Activated CD8-positive, alpha-beta T cell treated with anti-CD3 and anti-CD28 coated beads for 36 hours (primary cell): ENCODE measurements at places on chromosomes 11 and 22.

- no peak for DNase-seq
Observed at GRCh38 chr11:12042215-12042676, 33.8 kb upstream of the DKK3 start.

GRCh38 chr11:19589567-19590260 is 122.9 kb upstream of the NAV2 start:
- no peak for DNase-seq

- DNase-seq, result peak; percentile 85
Observed at GRCh38 chr22:22710719-22711531, 66.5 kb downstream of the GGTLC2 start.

- peak; percentile 27 for DNase-seq
Observed at GRCh38 chr11:20158597-20159257, 1.5 kb downstream of the DBX1 start.

DNA sequence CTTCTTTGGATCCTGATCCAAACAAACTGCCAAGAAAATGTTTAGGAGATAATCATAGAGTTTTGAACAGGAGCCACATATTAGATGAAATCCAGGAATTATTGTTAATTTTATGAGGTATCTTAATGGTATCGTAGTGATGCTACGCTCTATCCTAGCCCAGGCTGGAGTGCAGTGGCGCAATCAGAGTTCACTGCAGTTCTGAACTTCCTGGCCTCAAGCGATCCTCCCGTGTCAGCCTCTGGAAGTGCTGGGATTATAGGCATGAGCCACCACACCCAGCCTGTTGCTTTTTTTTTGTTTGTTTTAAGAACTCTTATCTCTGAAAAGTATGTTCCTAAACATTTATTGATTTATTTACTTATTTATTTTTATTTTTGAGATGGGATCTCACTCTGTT is 2.4 kb downstream of the GSTT4 start:
- no peak for DNase-seq

GRCh38 chr11:93288079-93288478 is 42.5 kb upstream of the DEUP1 start:
- no peak for DNase-seq

- DNase-seq, result no peak
Observed at GRCh38 chr11:14371249-14371648, 12.3 kb upstream of the RRAS2 start.

DNA sequence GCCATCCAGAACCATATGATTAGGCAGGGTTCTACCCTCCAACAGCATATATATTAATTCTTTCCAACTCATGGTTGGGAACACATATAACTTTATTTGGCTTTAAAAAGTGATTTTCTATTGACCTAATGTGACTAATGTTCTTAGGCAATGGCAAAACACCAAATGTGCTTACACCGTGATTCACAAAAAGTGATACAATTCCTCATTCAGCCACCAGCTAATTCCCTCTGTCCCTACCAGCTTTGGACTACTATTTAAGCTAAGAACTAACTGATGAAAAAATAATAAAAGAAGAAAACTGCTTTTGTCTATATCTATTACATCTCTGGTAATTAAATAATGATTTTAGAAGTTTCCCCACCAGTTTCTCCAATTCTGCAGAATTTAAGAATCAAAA is 4.7 kb downstream of the CTSC start:
- no peak for DNase-seq

- DNase-seq, result no peak
Observed at GRCh38 chr11:134142536-134142935, 73.7 kb downstream of the JAM3 start.

DNA sequence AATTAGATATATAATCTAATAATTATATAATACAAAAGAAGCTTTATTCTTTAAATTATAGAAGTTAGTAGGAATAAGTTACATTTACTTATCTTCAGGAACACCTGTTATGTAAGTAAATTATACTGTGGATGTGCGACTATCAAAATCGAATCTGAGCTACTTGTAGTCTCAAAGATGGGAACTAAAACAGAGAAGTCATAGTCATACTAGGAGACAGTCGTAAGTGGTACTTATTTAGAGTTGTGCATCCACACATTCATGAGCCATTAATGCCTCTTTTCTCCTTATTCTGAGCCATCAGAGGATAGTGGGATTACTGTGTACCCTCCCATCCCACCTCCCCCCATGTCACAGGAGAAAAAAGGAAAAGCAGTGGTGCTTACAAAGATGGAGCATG is 114.4 kb downstream of the CADM1 start:
- DNase-seq, result no peak

GRCh38 chr11:88596786-88597185 is 259.2 kb upstream of the CTSC start:
- DNase-seq, result no peak

DNA sequence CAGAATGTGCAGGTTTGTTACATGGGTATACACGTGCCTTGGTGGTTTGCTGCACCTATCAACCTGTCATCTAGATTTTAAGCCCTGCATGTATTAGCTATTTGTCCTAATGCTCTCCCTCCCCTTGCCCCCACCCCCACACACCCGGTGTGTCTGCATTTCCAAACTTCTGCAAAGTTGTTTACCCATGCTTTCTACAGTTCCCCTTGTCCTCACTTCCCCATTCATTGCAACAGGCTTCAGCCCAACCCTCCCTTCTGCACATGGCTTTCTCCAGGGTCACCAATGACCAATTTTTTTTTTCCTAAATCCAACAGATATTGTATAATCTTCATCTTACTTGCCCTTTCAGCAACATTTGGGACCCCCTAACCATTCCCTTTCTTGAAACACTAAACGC is 32.0 kb upstream of the NUP50 start:
- DNase-seq, result no peak
